B cell (primary cell): ENCODE measurements at places on chromosomes 1 and 21. TPM values are rescaled to one million over a fixed set of nuclear protein-coding genes. Genes with fewer than 3 reads are reported as not detected.

Gene FCRL2
- total RNA-seq = 78.3 and 81.0 TPM in 2 replicates

Gene CHODL
- 0.19 and 0.20 TPM in 2 replicates for total RNA-seq

Gene RBP7
- total RNA-seq = not detected in 2 replicates

Gene OR10J1
- total RNA-seq = not detected in 2 replicates

Gene GBP5
- 24.6 and 25.2 TPM in 2 replicates for total RNA-seq

Gene OPTC
- not detected in 2 replicates for total RNA-seq

Gene CTBS
- 19.1 and 19.9 TPM in 2 replicates for total RNA-seq

Gene TEDDM1
- not detected in 2 replicates for total RNA-seq

DNA sequence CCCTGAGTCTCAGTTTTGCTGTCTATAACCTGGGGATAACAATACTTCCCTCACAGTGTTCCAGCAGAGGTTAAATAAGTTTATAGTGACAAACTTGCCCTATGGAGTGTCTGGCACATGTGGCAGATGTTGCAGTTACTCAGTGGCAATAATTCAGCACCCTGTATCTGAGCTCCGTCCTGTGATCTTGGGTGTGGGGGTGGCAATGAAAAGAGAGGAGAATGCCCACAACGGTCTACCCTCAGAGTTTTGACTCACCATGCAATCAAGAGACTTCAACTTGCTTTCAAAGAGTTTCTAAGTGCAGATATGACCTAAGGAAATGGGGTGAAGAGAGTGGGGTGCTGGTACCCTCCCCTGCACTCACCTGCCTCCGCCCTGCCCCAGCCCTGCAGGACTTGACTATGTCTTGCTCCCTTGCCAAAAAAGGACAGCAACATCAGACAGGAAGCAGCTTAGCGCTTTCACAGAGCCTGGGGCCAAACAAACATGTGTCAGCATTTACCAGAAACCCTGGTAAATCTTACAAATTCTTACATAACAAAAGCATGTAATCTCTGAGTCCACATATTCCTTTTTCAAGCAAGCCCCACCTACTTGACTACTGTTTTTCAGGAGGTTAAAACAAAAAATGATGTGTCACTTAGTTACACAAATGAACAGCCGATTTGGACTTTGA is 185.1 kb upstream of the CAMK1G start:
- H3K27ac ChIP-seq = no peak overlapping the region
- H3K4me3 ChIP-seq = no peak overlapping the region
- no peaks in the 10 kb centered on the region for H3K36me3 ChIP-seq

- peaks cover 47% of the 10 kb centered on the region for H3K4me1 ChIP-seq
- peak; percentile 74 for DNase-seq
Observed at GRCh38 chr21:29233256-29233546, 65.5 kb upstream of the BACH1 start.

DNA sequence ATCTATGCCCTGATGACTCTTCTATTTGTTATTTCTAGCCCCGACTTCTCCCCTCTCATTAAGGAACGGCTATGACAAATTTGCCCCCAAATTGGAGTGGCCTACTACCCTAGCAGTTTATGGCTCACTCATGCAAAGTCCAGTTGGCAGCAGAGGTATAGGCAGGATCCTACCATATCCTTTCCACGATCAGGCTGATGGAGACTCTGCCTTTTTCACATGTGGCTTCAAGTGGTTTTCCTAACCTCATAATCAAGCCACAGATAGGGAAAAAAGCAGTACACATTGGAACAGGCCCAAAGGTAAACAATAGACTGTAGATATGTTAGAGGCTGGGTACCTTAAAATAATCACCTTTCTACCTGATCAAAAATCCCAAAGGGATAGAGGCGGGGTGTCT is 292.5 kb downstream of the NCAM2 start:
- H3K27ac ChIP-seq = no peak overlapping the region
- no peaks in the 10 kb centered on the region for H3K4me1 ChIP-seq
- no peak overlapping the region for H3K4me3 ChIP-seq
- no peak for DNase-seq

- H3K4me1 ChIP-seq = no peaks in the 10 kb centered on the region
- no peak overlapping the region for H3K4me3 ChIP-seq
- no peaks in the 10 kb centered on the region for H3K27me3 ChIP-seq
- no peak overlapping the region for H3K27ac ChIP-seq
Observed at GRCh38 chr1:154548028-154548427, 10.4 kb downstream of the UBE2Q1 start.

DNA sequence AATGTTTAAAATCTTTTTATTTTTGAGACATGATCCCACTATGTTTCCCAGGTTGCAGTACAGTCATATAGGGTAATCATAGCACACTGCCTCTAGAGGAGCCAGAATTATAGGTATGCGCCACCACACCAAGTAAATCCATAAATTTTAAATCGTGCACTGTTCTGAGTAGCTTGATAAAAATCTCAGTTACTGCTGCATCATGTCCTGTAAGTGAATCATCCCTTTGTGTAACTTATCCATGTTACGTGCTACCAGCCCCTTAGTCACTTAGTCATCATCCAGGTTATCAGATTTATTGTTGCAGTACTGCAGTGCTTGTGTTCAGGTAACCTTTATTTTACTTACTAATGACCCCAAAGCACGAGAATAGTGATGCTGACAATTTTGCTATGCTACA is 1770.9 kb downstream of the BRINP3 start:
- H3K4me1 ChIP-seq = no peaks in the 10 kb centered on the region
- H3K27me3 ChIP-seq = no peaks in the 10 kb centered on the region
- no peak for DNase-seq
- H3K4me3 ChIP-seq = no peak overlapping the region
- no peaks in the 10 kb centered on the region for H3K36me3 ChIP-seq
- no peak overlapping the region for H3K27ac ChIP-seq

DNA sequence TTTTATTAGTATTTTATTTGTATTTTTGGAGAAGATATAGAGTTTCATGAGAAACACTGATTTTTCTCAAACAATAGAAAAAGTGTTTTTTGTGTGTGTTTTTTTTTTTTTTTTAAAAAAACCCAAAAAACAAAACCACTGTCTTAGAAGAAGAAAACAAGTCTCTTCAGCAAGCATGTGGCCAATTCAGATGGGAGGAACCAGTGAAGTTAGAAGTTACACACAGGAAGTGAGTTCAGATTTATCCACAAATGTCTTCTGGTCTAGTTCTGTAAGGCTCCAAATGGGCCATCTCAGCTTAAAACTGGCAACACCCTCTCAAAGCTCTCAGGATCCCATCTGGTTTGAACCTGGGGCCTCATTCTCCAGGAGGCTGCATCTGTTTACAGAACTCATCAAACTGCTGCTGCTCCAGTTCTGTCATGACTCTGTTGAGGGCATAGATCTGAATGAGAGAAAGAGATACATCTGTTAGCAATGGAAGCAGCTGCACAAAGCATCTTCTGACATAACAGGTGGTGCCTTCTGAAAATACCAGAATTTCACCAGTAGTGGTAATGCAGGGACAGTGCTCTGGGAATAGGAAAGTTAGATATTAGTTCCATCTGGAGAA is 9.8 kb upstream of the ERMAP start:
- H3K4me3 ChIP-seq = no peak overlapping the region
- H3K27ac ChIP-seq = no peak overlapping the region
- H3K36me3 ChIP-seq = peaks cover 11% of the 10 kb centered on the region
- no peaks in the 10 kb centered on the region for H3K27me3 ChIP-seq
- H3K4me1 ChIP-seq = no peaks in the 10 kb centered on the region

DNA sequence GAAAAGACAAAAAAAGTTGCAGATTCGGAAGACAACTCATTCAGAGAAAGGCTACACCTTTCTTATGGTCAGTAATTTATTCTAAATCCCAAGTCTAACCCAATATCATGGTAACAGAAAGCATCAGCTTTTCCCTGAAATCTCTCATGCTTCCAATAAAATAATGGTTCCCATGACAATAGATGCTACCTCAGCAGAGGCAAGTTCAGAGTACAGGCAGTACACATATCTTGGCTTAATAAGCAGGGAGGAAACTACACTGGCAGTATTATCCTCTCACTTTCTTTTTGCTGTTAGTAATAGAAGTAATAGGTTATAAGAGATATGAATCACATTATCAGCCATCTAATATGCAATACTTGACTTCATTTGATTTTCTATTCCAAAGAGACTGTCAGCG is 137.1 kb downstream of the DPYD start:
- H3K4me1 ChIP-seq = peaks cover 12% of the 10 kb centered on the region
- no peak overlapping the region for H3K4me3 ChIP-seq
- H3K36me3 ChIP-seq = no peaks in the 10 kb centered on the region
- H3K27me3 ChIP-seq = no peaks in the 10 kb centered on the region
- DNase-seq = no peak
- H3K27ac ChIP-seq = no peak overlapping the region

DNA sequence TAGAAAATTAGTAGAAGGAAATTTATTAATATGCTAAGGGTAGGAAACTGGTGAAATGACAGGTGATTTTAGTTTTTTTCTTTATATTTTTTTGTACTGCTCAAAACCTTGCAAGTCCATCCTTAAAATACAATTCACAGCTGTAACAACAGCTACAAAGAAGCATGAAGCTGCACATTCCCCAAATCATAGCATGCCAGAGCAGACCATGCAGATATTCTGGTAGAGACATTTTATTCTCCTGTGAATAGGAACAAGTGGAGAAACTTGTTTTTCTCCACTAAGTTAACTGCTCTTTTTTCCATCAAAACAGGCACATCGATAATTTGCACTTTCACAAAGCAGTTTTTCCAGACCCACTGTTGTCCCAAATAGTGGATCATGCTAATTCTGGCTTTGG is 1125.7 kb downstream of the BRINP3 start:
- H3K27me3 ChIP-seq = no peaks in the 10 kb centered on the region
- no peaks in the 10 kb centered on the region for H3K36me3 ChIP-seq
- no peak overlapping the region for H3K27ac ChIP-seq
- H3K4me1 ChIP-seq = no peaks in the 10 kb centered on the region
- DNase-seq = no peak

DNA sequence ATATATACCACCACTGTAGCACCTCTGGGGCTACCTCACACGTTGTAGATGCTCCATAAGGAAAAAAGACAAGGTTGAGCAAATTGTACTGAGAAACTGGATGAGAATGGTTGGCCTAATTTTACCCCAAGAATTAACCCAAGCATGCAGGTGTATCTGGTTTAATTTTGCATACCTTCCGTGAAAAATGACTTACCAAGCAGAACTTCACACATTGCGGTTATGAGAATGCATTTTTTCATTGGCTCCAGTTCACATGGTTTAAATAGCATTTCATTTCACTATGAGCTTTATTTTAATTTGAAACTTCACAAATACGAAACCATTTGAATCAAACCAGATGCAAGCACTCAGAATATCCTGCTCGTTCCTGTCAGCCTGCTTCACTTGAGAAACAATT is 512.2 kb downstream of the LTN1 start:
- no peak overlapping the region for H3K4me3 ChIP-seq
- H3K27ac ChIP-seq = no peak overlapping the region
- H3K36me3 ChIP-seq = no peaks in the 10 kb centered on the region
- no peaks in the 10 kb centered on the region for H3K4me1 ChIP-seq
- no peaks in the 10 kb centered on the region for H3K27me3 ChIP-seq
- no peak for DNase-seq

GRCh38 chr1:27100335-27101053 is 54.4 kb downstream of the SLC9A1 start:
- peak; percentile 30 for DNase-seq
- H3K4me1 ChIP-seq = peaks cover 12% of the 10 kb centered on the region
- no peaks in the 10 kb centered on the region for H3K36me3 ChIP-seq
- H3K4me3 ChIP-seq = no peak overlapping the region
- H3K27ac ChIP-seq = no peak overlapping the region
- no peaks in the 10 kb centered on the region for H3K27me3 ChIP-seq

GRCh38 chr21:34280389-34280795 is 83.4 kb upstream of the KCNE2 start:
- no peak for DNase-seq
- no peaks in the 10 kb centered on the region for H3K27me3 ChIP-seq
- no peaks in the 10 kb centered on the region for H3K36me3 ChIP-seq

GRCh38 chr1:225146478-225146877 is 217.0 kb downstream of the DNAH14 start:
- DNase-seq = no peak
- H3K4me1 ChIP-seq = no peaks in the 10 kb centered on the region
- no peak overlapping the region for H3K4me3 ChIP-seq
- H3K36me3 ChIP-seq = no peaks in the 10 kb centered on the region
- no peak overlapping the region for H3K27ac ChIP-seq

- H3K36me3 ChIP-seq = no peaks in the 10 kb centered on the region
- no peak overlapping the region for H3K27ac ChIP-seq
- H3K4me3 ChIP-seq = no peak overlapping the region
- H3K27me3 ChIP-seq = no peaks in the 10 kb centered on the region
Observed at GRCh38 chr1:222064388-222065211, 322.7 kb upstream of the DUSP10 start.

DNA sequence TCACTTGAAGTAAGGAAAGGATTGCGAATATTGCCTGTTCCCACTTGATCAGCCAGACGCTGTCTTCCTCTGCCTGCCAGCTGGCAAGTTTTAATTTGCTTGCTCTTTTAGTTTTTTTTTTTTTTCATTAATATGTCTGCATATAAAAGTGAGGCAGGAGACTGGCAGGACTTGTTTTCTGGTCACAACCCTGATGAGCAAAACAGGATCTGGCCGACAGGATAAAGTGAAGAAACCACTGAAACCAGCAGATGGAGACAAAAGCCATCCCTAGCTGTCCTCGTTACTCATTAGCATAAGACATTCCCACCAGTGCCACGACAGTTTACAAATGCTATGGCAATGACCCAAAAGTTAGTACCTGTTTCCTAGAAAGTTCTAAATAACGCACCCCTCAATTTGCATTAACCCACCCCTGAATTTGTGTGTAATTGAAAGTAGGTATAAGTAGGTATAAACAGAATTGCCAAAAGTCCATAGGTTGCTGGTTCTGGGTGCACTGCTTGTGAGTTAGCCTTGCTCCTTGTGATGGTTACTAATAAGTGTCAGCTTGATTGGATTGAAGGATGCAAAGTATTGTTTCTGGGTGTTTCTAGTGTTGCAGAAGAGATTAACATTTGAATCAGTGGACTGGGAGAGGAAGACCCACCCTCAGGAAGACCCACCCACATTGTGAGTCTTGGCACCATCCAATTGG is 60.8 kb downstream of the ZNF684 start:
- no peak overlapping the region for H3K4me3 ChIP-seq
- no peaks in the 10 kb centered on the region for H3K4me1 ChIP-seq
- H3K36me3 ChIP-seq = no peaks in the 10 kb centered on the region
